ENCODE measurements at places on chromosomes 2 and 18. TPM values are rescaled to one million over a fixed set of nuclear protein-coding genes. Genes with fewer than 3 reads are reported as not detected.

The TMEM247 gene
- not detected for total RNA-seq

The POTEC gene
- not detected for total RNA-seq

The VWA3B gene
- total RNA-seq: not detected

The ANKRD62 gene
- not detected for total RNA-seq

The TMEM87B gene
- total RNA-seq: 51.1 TPM

The IL1B gene
- 0.14 TPM for total RNA-seq

The PCARE gene
- total RNA-seq: not detected

The LYG1 gene
- total RNA-seq: 0.28 TPM

The CRYGC gene
- not detected for total RNA-seq

The RAB17 gene
- total RNA-seq: 4.9 TPM

The FSIP2 gene
- 0.05 TPM for total RNA-seq

The KLHL30 gene
- not detected for total RNA-seq

The TDRD15 gene
- total RNA-seq: not detected

The LONRF2 gene
- not detected for total RNA-seq

The TBC1D8 gene
- 81.3 TPM for total RNA-seq

The CRYBA2 gene
- total RNA-seq: not detected

The PRSS56 gene
- total RNA-seq: not detected

The FEV gene
- total RNA-seq: not detected

The HJURP gene
- total RNA-seq: 10.4 TPM

The CSRNP3 gene
- total RNA-seq: 0.51 TPM

The BOLL gene
- total RNA-seq: not detected

The UGP2 gene
- 144 TPM for total RNA-seq

The RAB27B gene
- under 0.01 TPM for total RNA-seq

The IL1RN gene
- not detected for total RNA-seq
